Fibroblast of the conjunctiva (primary cell): ENCODE measurements at places on chromosomes 1 and 21.

- DNase-seq, result no peak
Measured at GRCh38 chr1:21564521-21565095, 55.4 kb downstream of the ALPL start.

GRCh38 chr1:7070389-7071029 lies 285.3 kb downstream of the CAMTA1 start:
- peak; percentile 49 for DNase-seq

- DNase-seq, result no peak
Measured at GRCh38 chr1:14310476-14310875, 288.0 kb upstream of the KAZN start.

- no peak for DNase-seq
Measured at GRCh38 chr1:8992936-8993687, 33.1 kb downstream of the SLC2A7 start.

GRCh38 chr21:45899317-45900033 lies 82.1 kb upstream of the COL6A1 start:
- no peak for DNase-seq

DNA sequence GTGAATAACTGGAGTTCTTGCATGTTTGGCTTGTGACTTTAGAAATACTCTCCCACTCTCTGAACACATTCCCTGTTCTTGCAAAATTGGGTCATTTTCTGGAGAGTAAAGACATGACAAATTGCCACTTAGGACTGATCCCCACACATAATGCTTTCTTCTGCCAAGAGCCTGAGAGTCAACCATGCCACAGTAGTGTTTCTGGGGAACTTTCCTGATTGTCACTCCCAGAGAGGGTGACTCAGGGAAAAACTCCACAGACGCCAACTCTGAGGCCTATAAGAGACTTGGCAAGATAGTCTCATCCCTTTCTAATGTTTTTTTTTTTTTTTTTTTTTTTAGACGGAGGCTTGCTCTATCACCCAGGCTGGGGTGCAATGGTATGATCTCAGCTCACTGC lies 157.8 kb downstream of the ATG4C start:
- DNase-seq, result no peak

- no peak for DNase-seq
Measured at GRCh38 chr1:32618673-32619221, 31.6 kb downstream of the ZBTB8OS start.

- DNase-seq, result no peak
Measured at GRCh38 chr1:167501515-167502191, 16.7 kb downstream of the CD247 start.

- DNase-seq, result no peak
Measured at GRCh38 chr1:211910913-211911485, 80.4 kb upstream of the LPGAT1 start.

DNA sequence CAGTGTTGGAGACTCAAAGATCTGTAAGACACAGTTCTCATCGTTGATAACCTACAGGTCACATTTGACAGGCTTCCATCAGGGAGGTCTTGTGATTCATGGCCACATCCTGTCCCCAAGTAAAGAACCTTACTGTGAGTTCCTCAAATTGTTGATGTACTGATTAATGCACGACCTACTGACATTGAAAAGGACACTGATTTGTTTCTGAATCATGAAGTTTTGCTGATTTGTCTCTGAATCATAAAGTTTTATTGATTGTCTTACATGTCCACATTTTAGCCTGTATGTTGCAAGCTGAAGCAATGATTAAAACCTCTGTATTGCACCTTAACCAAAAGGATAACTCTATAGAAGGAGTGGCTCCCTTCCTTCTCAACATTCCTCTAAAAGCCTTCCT lies 476.3 kb upstream of the RUNX1 start:
- DNase-seq, result no peak

- DNase-seq, result peak; percentile 16
Measured at GRCh38 chr1:186618401-186619170, 61.6 kb downstream of the PTGS2 start.

GRCh38 chr1:202852163-202852904 lies 36.6 kb downstream of the RABIF start:
- peak; percentile 39 for DNase-seq

- no peak for DNase-seq
Measured at GRCh38 chr1:31054958-31055481, 10.5 kb downstream of the PUM1 start.

GRCh38 chr1:110200666-110201065 lies 9.4 kb upstream of the KCNC4 start:
- DNase-seq, result no peak

- DNase-seq, result no peak
Measured at GRCh38 chr1:197928849-197929336, 11.7 kb downstream of the LHX9 start.

DNA sequence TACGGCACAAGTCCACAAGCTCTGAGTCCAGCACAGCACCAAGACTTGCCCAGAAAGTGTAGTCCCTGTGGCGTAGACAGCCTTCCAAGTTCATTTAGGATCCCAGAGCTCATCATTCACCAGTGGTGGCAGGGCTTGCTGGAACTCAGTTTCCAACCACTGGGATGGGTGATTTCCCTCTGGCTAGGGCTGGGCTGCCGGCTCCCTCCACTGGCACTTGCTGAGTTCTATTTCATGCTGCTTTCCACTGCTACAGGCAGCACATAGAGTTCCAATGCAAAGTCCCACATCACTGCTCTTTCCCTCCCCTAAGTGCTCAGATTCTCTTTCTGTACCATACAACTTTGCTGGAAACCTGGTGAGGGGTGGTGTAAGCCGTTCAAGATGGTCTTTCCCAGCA lies 510.3 kb upstream of the TMPRSS15 start:
- no peak for DNase-seq

DNA sequence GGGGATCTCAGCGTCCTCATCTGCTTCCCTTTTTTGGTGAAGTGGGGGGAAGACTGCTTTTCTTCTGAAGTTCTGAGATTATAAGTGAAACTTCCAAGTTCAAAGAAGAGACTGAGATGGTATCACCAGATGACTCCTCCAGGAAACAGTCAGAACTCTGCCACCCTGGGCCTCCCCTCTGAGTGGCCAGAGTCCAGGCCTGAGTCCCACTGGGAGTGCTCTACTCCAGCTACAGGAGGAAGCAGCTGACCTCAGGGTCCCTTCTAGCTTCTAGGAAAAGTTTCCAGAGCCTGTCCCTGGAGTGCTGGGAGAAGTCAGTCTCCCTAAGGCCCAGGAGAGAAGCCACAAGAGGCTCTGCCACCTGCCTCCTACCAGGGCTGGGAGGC lies 104.7 kb downstream of the CASZ1 start:
- DNase-seq, result no peak

DNA sequence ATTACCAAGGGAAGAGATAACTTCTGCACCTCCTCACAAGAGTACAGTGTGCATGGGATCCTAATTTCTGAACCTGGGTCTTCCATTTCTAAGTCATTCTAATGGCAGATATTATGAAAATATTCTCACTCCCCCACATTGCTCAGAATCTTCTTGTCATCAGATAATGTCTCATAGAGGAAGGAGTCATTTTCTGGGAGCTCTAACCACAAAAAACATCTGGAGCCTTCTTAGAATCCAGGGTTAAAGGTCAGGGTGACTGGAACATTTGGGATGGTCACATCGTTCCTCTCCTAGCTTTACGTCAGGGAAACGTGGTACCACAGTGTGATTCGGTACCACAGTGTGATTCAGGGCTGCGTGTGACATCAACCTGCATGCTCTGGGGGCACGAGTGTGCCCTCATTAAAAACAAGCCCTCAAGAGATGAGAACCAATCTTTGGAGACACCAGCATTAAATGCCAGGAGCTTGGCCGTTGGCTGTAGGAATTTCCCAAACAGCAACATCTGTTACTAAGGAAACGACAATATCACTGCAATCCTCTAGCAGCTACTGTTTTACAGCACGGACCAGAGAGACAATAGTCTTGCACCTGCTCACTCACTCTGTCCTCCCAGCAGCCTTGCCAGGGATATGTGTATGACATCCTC lies 179.1 kb downstream of the PSMG1 start:
- DNase-seq, result no peak

DNA sequence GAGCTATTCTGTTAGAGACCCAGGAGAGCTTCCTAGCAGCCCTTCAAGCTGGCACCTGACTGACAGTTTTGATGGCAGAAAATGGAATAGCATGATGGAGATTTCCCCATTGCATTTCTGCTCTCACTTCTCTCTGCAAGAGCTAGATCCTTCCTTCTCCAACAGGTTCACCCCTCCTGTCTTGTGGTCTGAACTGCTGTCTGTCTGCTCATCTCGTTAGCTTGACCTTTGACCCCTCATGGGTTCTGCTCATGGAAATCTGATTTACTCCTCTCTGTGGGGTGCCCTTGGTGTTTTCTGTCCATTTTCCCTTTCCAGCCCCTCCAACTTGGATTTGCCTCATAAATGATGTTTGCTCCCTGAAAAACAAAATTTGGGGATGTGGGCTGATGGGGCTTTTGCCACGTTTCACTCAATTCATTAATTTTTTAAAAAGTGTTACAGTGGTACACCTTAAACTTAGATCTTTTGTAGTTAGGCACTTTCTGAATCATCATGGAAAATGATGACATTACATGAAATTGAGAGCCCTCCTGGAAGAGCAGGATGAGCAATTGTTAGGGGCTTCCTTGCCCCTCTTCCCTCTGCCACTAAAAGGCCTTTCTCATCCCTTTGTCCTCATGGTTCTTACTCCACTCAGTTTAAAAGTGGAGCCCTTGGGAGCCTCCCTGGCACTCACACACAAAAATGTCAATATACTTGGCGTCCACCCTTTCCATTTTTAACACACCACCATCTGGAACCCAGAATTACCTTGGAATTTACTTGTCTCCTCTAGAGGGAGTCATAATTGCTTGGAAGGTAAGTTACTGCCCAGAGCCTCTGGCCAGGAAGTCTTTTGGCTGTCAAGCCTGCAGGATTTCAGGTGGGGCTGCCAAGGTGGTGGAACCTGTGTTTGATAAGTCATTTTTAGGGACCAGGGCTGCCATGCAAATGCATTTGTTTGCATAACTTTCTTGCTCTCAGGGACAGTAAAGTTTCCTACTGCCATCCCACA lies 31.9 kb upstream of the IL19 start:
- no peak for DNase-seq

DNA sequence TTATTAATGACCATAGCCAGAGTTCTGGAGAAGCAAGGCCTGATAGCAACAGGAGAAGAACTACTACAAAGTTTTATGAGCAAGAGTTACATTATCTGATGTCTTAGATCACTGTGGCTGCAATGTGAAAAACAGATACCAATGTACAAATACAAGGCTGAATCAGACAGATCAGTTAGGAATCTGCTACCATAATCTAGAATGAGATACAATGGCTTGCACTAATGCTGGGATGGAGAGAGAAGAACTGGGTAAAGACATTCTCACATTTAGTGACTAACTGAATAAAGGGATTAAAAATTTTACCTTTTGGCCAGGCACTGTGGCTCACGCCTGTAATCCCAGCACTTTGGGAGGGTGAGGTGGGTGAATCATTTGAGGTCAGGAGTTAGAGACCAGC lies 41.3 kb downstream of the ARID4B start:
- DNase-seq, result no peak

GRCh38 chr21:33931799-33932390 lies 16.3 kb upstream of the ATP5PO start:
- DNase-seq, result no peak

- DNase-seq, result no peak
Measured at GRCh38 chr1:76510672-76511557, 356.4 kb upstream of the ST6GALNAC5 start.

GRCh38 chr1:241136389-241136788 lies 220.6 kb downstream of the RGS7 start:
- DNase-seq, result no peak

GRCh38 chr1:159917533-159918351 lies 7.6 kb downstream of the TAGLN2 start:
- no peak for DNase-seq

- DNase-seq, result peak; percentile 12
Measured at GRCh38 chr1:110207831-110208230, 2.3 kb upstream of the KCNC4 start.

DNA sequence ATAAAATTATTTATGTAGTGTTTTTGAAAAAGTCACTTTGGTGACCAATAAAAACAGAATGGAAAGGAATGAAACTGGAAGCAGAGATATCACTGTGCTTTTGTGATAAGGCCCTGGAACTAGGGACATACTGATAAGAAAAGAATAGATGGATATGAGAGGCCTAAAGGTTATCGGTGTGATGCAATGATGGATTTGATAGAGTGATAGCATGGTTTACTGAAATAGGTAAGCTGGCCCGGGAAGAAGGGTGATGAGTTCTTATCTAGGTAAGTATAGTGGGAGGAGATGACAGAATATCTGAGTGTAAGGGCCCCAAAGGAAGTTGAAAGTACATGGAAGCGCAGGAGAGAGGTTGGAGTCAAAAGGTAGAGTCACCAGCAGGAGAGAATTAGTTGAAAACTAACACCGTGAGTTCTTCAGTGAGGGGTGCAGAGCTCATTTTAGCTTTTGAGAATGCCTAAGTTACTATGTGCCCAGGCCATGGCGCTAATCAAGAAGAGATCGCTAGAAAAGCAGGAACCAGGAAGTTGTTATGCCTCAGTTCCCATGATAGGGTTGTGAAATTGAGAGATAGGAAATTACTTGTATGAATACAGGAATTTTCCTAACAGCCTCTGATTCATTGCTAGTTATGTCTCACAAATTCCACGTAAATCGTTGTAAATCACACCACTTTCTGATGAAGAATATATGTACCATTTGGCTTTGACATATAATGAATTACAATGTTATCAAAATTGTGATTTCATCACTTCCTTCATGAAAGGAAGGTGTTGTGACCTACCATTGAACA lies 115.3 kb downstream of the PLA2G4A start:
- DNase-seq, result no peak

DNA sequence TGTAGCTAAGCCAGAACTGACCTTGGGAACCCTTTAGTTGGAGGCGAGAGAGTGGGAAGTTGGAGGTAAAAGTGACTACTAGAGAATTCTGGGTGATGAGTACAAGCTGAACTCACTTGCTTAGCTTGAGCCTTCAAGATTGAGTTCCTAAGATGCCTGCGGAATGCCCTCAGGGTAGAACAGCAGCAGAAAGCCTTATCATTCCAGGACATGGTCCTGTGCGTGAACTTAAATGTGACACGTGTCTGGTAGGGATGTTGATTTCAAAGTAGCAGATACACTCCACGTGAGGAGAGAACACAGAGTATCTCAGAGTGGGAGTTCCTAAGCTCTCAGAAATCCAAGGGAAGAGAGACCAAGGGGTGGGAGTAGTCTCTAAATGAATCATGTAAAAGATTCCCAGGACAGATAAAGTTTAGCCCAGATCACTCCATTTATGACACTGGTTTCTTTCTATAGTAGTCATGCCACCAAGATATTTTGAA lies 60.1 kb downstream of the KCNK1 start:
- DNase-seq, result no peak

- no peak for DNase-seq
Measured at GRCh38 chr1:78280626-78281025, 210.1 kb upstream of the PTGFR start.

DNA sequence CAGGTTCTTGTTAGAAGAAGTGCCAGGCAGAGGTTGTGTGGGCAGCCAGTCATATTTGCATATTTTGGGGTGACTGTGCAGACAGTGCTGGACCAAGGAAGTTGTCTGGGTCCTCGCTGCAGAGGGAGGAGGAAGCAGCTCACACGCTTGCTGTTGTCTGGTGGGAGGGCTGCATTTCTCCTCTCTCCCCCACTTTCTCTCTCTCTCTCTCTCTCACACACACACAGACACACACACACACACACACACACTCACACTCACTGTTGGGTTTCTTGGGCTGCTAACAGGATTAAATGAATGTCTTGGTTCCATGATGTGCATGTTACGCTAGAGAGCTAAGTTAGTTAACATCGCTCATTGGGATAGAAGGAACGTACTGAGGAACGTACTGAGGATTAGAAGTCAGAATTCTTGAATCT lies 72.9 kb downstream of the AGPAT3 start:
- no peak for DNase-seq

GRCh38 chr1:54581621-54582035 lies 33.6 kb downstream of the ACOT11 start:
- DNase-seq, result peak; percentile 74
